ENCODE measurements at places on chromosomes 4 and X. TPM values are rescaled to one million over a fixed set of nuclear protein-coding genes. Genes with fewer than 3 reads are reported as not detected.

- no peaks in the 10 kb centered on the region for H3K36me3 ChIP-seq
- H3K27me3 ChIP-seq: no peaks in the 10 kb centered on the region
- H3K4me1 ChIP-seq: no peaks in the 10 kb centered on the region
- H3K27ac ChIP-seq: no peak overlapping the region
These were observed 333.4 kb upstream of the AADAT start for GRCh38 chr4:170423137-170423536.

DNA sequence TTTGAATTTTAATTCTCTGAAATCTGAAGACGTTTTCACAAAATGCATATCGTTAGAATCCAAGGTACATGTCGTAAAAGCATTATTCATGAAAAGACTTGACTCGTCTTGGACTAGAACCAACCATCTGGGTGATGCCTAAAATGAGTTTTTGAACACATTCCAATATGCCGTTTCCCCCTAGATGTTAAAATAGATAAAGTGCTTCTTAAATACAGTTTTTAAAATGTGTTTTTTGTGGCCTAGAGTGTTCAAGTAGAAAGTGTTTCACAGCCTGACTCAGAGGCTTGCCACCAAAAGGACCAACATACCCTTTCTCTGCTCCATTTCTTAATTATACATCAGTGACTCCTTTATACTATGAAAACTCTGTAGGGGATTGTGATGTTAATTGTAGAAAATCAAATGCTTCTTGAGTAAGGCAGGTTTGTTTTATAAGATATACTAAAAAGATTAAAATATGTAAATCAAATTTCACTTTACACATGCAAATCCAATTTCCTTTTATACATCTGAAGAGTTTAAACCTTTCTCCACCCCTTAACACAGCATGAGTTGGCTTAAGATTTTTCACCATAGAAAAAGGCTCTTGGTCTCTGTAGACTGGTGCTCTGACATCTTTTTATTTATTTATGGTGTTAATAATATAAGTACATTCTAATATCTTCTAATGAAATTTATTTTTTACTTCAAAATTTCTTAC, 48.4 kb downstream of the PRKG2 start:
- no peak overlapping the region for H3K4me3 ChIP-seq
- H3K4me1 ChIP-seq: no peaks in the 10 kb centered on the region
- no peak for DNase-seq
- H3K27ac ChIP-seq: no peak overlapping the region
- no peaks in the 10 kb centered on the region for H3K36me3 ChIP-seq

ADH4 gene
- not detected for total RNA-seq

PPP1R3F gene
- 6.9 TPM for total RNA-seq

All from H9 (cell line).